ENCODE measurements at places on chromosomes 13 and 19.

- DNase-seq: no peak
Observed at GRCh38 chr19:34576292-34576691, 94.7 kb downstream of the WTIP start.

DNA sequence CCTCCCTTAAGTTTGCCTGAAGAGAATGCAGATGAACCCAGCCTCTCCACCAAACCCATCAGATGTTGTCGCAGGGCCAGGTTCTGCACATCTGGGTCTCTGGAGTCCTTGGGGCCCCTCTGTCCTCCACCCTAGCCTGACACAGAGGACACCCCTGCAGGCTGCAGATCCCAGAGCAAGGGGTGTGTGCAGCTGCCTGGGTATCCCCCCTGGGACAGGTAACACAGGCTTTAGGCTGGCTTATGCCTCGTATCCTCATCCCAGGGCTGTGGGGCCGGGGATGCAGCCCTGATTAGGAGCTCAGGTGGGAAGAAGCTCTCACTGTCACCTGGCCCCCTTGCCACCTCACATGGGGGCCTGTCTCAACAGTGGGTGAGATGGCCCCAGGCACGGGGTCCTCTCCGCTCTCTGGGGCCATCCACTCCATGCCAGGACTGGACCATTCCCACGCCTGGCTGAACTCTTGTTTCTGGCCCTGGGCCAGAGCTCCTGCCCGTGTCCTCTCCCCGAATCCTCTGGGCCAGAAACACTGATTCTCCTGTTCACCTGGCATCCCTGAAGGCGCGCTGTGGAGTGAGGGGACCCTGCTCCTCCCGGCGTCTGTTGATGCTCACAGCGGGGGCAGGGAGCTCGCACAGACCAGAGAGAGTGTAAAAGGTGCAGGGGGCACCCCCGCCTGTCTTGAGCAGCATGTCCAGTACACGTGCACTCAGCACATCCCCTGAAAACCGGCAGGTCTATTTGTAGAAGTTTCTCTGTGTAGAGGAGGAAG is 38.7 kb upstream of the TPM4 start:
- no peak for DNase-seq

DNA sequence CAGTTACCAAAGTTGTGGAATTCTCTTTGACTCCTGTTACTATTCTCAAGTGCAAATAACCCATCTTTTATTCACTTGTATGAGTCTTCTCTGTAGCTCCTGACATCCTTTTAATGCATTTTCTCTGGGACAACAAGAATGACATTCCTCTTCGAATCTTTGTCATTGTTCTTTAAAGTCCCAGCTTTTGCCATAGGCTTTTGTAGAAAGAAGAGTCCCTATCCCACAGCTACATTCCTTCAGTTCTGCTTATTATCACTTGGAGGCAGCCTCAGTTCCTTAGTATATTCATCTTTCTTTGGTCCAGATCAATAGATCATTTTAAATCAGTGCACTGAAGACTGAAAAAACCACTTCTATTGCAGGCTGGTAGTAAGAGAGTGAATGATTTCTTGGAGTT is 560.2 kb downstream of the DACH1 start:
- no peak for DNase-seq

GRCh38 chr19:42468273-42468796 is 25.6 kb upstream of the CXCL17 start:
- no peak for DNase-seq

DNA sequence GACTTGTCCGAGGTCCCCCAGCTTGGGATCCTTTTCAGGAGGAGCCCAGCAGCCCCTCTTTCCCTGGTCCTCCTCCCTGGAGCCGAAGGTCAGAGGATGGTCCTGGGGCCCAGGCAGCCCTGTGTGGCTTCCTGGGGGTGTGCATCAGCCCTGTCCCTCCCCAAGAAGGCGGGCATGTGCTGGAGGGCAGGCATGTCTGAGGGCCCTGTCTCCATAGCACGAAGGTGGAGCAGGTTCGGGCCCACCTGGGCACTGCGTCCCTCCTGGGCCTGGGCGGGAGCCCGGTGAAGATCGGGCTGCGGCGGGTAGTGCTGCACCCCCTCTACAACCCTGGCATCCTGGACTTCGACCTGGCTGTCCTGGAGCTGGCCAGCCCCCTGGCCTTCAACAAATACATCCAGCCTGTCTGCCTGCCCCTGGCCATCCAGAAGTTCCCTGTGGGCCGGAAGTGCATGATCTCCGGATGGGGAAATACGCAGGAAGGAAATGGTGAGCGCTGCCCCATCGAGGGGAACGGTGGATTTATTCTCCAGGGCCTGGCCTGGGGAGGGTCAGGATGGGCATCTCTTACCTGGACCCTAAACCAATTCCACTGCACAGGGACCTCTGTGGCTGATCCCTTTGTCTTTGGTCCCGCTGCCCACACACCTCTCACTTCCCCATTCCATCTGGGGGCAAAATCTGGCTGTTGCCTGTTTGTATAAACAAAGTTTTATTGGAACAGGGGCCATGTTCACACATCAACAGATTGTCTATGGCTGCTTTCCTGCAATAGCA is 10.9 kb downstream of the TIMM13 start:
- DNase-seq: no peak

GRCh38 chr19:18346091-18346490 is 5.7 kb downstream of the PGPEP1 start:
- no peak for DNase-seq
